ENCODE measurements at places on chromosomes 7 and 10.

DNA sequence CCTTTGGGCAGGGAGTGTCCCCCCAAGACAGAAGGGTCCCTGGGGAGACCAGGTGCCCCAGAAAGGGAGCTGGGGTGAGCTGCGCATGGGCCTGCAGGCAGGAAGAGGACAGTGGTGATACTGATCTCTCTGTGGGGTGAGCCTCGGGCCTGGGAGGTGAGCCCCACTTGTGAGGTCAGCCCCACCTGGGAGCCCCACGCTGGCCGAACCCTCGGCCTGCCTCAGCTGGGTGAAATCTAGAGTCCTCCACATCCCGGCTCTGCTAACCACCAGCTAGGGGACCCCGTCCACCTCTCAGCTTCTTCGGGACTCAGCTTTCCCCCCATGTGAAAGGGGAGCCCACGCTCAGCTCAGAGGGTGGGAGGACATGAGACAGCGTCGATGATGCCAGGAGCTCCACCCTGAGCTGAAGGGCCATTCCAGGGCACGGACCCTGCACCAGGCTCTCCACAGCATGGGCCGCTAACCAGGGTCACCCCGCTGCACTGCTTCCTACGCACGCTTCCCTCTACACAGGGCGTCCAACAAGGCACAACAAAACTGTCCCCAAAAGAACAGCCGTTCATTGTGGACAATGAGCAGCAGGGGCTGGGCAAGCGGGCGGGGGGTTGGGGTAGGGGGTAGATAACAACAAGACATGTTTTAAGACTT lies 48.7 kb downstream of the CAMK2B start:
- DNase-seq, result no peak

DNA sequence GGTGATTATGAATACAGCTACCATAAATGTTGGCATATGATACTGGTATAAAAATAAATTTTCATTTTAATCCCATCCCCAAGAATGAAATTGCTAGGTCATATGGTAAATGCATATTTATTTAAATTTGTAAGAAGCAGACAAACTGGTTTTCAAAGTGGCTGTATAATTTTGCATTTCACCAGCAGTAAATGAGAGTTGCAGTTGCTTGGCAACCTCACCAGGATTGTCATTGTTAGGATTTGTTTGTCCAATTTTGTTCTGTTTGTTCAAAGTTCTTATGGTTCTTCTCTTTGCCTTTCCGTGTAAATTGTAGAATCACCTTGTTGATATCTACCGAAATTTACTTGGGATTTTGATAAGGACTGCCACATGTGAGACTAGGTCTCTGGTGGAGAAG lies 237.4 kb downstream of the OTUD1 start:
- no peak for DNase-seq

DNA sequence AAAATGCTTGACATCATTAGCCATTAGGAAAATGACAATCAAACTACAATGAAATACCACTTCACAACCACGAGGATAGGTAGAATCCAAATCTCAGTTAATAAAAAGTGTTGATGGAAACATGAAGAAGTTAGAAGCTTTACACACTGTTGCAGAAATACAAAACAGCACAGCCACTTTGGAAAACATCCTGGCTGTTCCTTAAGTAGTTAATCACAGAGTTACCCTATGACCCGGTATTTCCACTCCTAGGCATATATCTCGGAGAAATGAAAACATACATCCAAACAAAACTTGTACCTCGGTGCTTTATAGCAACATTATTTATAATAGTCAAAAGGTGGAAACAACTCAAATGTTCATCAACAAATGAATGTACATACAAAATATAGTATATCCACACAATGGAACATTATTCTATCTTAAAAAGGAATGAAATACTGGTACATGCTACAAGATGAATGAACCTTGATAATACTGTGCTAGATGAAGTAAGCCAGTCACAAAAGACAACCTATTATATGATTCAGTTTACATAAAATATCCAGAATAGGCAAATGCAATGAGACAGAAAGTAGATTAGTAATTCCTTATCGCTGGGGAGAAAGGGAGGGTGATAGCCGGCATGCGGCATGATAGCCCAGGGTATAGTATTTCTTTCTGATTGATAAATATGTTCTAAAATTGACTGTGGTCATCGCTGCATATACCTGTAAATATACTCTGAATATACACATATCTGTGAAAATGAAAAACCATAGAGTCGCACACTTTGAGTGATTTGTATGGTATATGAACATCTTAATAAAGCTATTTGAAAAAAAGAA lies 1.9 kb downstream of the VWDE start:
- DNase-seq, result no peak

- DNase-seq, result no peak
These were observed 28.2 kb upstream of the MPP7 start for GRCh38 chr10:28331066-28331465.

DNA sequence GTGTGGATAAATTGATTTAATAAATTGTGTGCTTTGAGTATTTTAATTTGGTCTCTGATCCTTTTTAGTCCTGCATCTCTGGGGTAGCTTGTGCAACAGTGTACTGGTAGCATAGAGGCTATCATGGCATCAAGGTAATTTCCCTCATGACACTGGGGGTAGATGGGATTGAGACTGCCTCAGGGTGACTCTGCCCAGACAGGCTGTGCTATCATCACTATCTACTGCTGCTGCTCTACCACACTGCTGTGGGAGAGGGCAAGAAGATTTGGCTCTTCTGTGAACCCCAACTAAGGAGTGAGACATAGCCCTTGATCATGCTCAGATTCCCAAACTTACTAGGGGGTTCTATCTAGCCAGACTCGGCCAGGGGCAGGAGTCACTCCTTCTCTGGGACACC lies 43.6 kb upstream of the JAZF1 start:
- no peak for DNase-seq
